ENCODE measurements at places on chromosomes 1 and 21. TPM values are rescaled to one million over a fixed set of nuclear protein-coding genes. Genes with fewer than 3 reads are reported as not detected.

DNA sequence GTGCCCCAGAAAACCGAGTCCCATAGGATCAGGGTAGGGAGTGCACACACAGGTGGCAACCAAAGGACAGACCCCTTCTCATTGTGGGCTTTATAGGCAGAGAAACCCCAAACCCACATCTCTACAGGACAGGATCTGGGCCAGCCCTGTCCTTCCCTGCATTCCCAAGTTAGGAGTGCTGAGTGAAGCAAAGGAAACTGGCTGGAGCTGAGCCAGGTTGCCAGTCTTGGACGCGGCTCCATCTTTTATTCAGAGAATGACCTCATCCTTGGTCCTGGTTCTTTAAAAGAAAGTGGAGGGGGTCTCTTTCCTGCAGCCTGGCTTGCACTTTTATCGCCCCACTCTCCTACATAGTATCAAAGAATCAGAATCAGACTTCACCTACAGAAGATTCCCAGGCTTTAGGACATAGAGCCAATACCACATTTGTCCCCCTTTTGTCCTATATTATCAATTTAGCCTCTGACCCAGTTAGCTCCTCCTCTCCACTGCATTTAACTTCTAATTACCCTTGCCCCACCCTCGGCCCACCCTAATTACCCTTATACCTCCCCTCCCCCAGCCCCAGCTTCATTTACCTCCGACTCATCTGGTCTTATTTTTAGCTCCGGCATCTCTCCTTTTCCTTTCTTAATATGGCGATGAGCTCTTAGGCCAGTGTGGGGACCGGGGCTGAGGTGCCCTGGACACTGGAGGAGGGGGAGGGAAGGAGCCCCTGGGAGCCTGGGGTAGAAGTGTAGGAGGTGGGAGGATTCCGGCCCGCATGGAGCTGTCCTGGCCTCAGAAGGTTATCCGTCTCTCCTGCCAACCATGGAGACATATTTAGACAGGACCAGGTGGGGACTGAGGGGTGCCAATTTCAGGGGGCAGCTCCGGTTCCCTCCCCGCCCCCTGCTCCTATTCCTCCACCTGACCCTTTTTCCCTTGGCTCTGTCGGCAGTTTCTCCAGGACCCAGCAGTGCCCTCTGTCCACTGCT lies at the start of gene CASQ1:
Gene CASQ1 (plus strand): TSS at position 927 of the 977 bp plus-strand sequence. CDS start 177 bp downstream, outside the sequence.
- H3K27me3 ChIP-seq: no peaks in the 10 kb centered on the region
- no peaks in the 10 kb centered on the region for H3K4me1 ChIP-seq
- peak within 1 kb of the TSS; percentile 44 for H3K27ac ChIP-seq
- H3K4me3 ChIP-seq: no peak within 1 kb of the TSS

- peaks cover 10% of the 10 kb centered on the region for H3K4me1 ChIP-seq
- no peaks in the 10 kb centered on the region for H3K27me3 ChIP-seq
Observed at GRCh38 chr1:52669696-52670095, 28.5 kb downstream of the COA7 start.

DNA sequence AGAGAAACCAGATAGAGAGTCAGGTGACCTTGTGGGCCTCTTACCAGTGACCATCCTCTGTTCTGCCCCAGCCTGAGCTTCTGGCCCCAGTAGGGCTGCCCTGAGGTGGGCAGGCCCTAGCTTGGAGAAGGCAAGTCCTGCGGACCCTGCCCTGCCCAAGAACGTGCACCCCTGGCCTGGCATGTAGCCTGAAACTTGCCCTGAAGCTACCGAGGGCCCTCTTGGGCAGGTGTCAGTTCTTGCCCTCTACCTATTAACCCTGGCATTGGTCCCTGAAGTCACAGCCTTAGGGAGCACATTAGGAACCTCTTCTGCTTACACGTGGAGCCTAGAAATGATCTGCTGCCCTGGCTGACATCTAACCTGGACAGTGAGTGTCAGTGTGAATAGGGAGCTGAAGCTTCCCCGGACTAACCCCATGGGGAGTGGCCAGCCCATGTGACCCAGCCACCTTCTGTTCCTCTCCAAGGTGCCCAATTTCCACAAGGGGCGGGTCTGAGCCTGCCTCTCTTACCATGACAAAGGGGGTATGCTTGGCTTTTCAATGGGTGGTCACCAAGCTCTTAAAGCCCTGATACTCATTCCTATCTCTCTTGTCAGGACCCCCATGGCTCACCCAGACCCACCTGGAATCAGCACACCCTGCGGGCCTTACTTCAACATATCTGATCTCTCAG lies 163.0 kb downstream of the ZSCAN20 start:
- H3K36me3 ChIP-seq: no peaks in the 10 kb centered on the region
- no peak overlapping the region for H3K4me3 ChIP-seq
- H3K27ac ChIP-seq: no peak overlapping the region
- peak; percentile 77 for DNase-seq
- H3K27me3 ChIP-seq: peaks cover 9% of the 10 kb centered on the region
- no peaks in the 10 kb centered on the region for H3K4me1 ChIP-seq

GRCh38 chr1:27594564-27595510 lies 9.1 kb downstream of the AHDC1 start:
- H3K27ac ChIP-seq: peak overlapping the region; percentile 82
- H3K4me1 ChIP-seq: peaks cover 35% of the 10 kb centered on the region
- no peaks in the 10 kb centered on the region for H3K27me3 ChIP-seq
- peak; percentile 56 for DNase-seq

- no peak overlapping the region for H3K4me3 ChIP-seq
- H3K27ac ChIP-seq: no peak overlapping the region
- H3K36me3 ChIP-seq: no peaks in the 10 kb centered on the region
Observed at GRCh38 chr1:115506518-115506917, 135.3 kb upstream of the VANGL1 start.

DNA sequence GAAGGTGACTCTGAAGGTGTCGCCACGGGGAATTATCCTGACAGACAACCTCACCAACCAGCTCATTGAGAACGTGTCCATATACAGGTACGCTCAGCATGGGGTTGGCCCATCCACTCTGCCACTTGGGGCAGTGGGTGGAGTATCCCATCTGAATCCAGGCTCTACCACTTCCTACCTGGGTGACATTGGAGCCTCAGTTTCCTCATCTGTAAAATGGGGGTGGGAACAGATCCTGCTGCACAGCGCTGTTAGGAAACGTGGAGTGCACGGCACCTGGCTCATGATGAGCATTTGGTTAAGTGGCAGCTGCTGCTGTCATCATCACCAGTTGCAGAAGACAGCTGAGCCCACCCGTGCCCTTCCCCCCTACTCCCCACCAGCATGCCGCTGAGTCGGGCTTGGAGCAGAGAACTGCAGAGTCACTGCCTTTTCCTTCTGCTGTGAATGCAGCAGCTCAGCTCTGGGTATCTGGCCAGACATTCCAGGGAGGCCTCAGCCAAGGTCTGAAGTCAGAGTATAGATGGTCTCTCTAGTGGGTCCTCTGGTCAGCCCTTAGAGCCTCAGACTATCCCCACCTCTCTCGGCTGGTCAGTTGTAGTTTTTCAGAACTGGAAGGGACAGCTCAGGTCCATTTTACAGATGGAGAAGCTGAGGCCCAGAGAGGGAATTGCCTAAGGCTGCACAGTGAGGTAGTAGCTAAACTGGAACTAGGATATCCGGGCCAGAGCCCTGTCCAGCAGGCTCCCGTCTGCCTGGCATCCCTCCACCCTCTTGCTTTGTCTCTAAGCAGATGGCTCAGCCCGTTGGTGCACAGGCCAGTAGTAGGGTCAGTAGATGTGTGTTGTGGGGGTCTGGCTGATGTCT lies 11.7 kb downstream of the LDLRAP1 start:
- H3K27ac ChIP-seq: no peak overlapping the region
- no peaks in the 10 kb centered on the region for H3K27me3 ChIP-seq
- no peaks in the 10 kb centered on the region for H3K36me3 ChIP-seq
- H3K4me3 ChIP-seq: no peak overlapping the region
- H3K4me1 ChIP-seq: no peaks in the 10 kb centered on the region
- DNase-seq: no peak

DNA sequence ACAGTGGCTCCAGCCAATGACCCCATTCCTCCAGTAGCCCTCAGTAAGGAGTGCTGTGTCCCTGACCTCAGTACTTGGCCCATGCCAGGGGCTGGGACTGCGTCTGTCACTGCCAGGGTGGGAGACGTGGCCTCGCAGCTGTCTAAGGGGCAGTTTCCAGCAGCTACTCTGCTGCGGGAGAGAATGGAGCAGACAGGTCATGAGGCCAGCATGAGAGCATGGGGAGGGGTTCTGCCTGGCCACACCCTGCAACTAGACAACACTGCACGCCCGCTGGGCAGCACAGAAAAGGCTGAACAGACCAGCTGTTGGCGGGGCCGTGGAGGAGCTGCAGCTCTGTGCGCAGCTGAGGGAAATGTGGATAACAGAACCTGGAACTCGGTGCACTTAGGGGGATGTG lies 91.6 kb upstream of the COL6A1 start:
- DNase-seq: no peak
- no peaks in the 10 kb centered on the region for H3K4me1 ChIP-seq
- no peak overlapping the region for H3K4me3 ChIP-seq
- no peaks in the 10 kb centered on the region for H3K27me3 ChIP-seq
- no peak overlapping the region for H3K27ac ChIP-seq

- no peaks in the 10 kb centered on the region for H3K4me1 ChIP-seq
- H3K36me3 ChIP-seq: peaks cover 66% of the 10 kb centered on the region
- no peaks in the 10 kb centered on the region for H3K27me3 ChIP-seq
- H3K27ac ChIP-seq: no peak overlapping the region
- DNase-seq: no peak
- H3K4me3 ChIP-seq: no peak overlapping the region
Observed at GRCh38 chr1:43446388-43446740, 7.4 kb downstream of the HYI start.

DNA sequence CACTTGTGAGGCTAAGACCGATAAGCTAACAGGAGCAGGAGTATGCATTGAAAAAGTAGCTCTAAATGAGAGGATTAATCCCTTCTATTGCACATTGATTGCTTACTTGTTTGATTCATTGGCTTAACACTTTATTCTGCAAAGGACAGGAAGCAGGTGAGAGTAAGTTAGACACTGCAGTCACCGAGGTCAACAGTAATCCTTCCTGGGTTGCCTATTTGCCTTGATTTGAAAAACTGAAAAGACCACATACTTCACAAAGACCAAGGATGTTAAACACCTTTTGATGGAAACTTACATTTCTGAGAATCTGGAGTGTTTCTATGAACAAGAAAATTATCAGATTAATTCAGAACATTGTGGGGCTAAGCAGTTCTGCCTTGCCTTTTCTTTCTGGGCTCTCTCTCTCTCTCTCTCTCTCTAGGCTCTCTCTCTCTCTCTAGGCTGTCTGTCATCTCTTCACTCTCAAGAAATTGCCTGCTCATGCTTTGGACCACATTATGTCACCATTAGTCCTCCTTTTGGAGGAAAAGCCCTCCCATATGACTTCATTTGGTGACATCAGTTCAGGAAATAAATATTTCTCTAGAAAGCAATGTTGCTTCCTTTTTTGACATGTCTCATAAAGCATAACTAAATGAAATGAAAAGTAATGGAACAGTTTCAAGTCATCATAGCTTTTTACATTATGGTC lies 103.8 kb downstream of the TNFSF18 start:
- no peaks in the 10 kb centered on the region for H3K36me3 ChIP-seq
- H3K4me1 ChIP-seq: peaks cover 4% of the 10 kb centered on the region
- H3K4me3 ChIP-seq: no peak overlapping the region

- H3K27me3 ChIP-seq: peaks cover 61% of the 10 kb centered on the region
- peak overlapping the region; percentile 80 for H3K4me3 ChIP-seq
- H3K36me3 ChIP-seq: no peaks in the 10 kb centered on the region
- H3K4me1 ChIP-seq: no peaks in the 10 kb centered on the region
Observed at GRCh38 chr1:98053471-98054366, 132.9 kb upstream of the DPYD start.

Gene CD1B
- not detected for total RNA-seq

Data from endodermal cell (in vitro differentiated cells).